Stimulated activated CD4-positive, alpha-beta T cell treated with anti-CD3 and anti-CD28 coated beads, Interleukin-1b, Interleukin-23, amount 100 ng/mL, for 4 hours (primary cell): ENCODE measurements at places on chromosomes 4 and X.

DNA sequence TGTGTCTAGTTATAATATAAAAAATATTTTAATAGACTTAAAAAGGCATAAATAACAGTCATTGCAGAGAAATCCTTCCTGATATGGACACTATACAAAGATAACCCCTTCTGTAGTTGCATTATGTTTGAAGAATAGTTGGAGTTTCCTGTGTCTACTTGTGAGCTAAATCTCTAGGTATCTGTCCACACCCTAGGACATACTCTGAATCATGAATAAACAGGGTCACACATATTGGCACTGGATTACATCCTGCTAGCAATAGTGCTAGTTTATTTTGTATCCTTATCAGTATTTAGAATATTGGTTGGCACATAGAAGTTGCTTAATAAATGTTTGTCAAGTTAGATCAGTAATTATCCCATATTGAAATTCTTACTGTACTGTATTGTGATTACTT, 173.9 kb downstream of the GRXCR1 start:
- DNase-seq: no peak

DNA sequence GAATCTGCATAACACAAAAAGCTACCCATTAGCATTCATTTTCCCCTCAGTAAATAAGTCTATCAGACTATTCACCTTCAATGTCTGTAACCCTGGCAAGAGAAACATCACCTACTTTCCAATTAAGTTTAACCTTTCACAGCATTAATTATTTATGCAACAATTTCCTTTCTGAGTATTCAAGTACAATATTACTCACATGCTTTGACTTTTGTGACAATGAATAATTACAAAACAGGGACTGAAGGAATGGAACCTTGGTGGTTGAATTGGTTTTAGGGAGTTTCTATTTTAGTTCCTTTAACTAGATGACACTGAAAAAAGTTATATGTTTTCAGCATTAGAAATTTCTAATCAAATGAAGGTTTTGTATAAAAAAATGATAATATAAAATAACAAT, 932.3 kb upstream of the EPHA5 start:
- DNase-seq: no peak

DNA sequence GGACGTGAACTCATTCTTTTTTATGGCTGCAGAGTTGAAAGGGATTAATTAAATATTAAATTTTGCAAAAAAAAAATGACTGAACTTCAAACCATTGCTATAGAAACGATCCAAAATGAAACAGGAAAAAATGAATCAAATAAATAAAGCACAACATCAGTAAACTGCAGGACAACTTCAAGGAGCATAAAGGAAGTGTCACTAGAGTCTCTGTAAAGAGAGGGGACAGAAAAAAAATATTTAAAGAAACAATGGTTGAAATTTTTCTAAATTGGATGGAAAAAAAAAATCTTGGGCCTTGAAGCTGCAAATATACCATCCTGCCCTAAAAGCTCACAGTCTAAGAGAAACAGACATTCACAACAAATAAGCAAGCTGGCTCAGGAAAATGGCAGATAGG, 339.3 kb upstream of the INTU start:
- DNase-seq: no peak

GRCh38 chr4:78519962-78520361, 31.6 kb upstream of the ANXA3 start:
- DNase-seq: no peak

- DNase-seq: no peak
These were observed 453 bp upstream of the PBDC1 start for GRCh38 chrX:76172325-76172893.

DNA sequence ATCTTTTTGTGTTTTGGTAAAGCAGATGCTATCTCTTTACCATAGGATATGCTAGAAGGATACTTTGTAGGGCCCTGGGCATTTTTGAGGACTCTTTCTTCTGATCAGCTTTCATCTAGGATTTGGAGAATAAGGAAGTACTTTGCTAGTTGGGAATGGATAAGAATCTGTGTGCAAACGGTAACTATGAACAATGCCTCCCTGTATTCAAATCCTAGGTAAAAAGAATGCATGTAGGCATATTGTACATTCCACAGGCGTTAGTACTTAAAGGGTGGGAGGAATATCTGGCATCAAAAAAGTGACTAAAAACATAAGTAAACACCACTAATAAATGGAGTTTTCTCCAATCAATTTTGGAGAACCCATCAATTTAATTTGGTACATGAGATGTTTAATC, 59.7 kb downstream of the SH3BGRL start:
- no peak for DNase-seq

- no peak for DNase-seq
These were observed 18.6 kb upstream of the RAP1GDS1 start for GRCh38 chr4:98242538-98242937.

GRCh38 chrX:11143931-11144678, 33.0 kb downstream of the HCCS start:
- no peak for DNase-seq

DNA sequence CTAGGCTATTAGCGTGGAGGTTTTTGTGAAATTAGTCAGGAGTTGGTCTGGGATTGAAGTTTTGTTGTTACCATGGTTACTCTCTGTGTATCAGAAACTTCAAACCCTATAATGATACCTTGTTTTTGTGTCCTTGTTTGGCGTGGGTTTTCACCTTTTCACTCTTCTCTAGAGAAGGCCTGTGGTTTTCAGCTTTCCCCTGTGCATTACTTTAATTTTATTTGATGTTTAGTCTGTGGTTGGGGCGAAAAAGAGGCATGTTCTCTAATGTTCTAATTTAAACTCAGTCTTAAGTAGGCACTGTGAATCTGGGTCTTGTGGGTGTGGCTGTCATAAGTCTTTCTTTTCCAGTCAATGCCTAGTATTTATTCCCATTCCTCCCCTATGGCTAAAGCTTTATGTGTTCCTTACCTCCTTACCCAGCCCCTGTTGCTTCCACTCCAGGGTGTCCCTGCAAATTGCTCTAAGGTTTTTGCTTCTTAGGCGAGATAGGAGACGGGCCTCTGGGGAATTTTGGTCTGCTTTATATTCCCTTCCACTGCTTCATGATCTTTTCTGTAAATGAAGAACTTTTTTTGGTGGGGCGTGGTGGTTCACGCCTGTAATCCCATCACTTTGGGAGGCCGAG, 326.3 kb upstream of the ZCCHC13 start:
- DNase-seq: no peak
